ENCODE measurements at places on chromosomes 3 and 15. TPM values are rescaled to one million over a fixed set of nuclear protein-coding genes. Genes with fewer than 3 reads are reported as not detected.

Gene C2CD4A
- not detected for total RNA-seq

Gene RPL22L1
- total RNA-seq, result 11.7 TPM

DNA sequence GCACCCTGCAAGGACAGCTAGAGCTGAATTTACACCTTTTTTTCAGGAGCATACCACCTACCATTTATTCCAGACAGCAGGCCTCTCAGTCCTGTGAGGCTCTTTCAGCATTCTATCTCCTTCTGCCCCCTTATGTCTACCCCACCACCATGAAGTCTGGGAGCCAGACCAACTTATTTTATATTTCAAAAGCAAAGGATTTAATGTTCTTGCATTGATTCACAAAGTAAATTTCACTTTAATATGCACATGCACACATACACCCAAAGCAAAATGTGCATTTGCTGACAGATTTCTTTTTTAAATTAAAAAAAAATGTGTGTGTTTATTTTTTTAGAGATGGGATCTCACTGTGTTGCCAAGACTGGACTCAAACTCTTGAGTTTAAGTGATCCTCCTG, 264.2 kb upstream of the LRRC3B start:
- no peak for DNase-seq

Gene TMEM43
- total RNA-seq, result 40.0 TPM

DNA sequence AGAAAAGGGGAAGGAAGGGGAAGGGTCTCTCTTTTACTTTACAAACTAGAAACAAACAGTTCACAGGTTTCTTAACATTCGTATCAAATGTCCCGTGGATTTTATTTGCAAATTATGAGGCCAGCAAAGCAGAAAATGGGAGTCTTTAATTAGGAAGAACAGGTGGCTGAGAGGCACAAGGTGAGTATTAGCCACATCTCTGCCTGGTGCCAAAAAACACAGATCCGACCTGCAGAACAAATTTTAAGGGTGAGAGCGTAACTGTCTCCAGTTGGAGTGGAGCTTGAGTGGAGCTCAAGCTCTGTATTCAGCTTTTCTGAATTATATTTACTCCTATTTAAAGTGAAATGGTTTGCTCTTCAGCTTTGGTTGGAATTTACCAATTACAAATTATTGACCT, 1004.9 kb downstream of the FHIT start:
- DNase-seq, result no peak

- DNase-seq, result no peak
Measured at GRCh38 chr3:195194559-195195206, 76.3 kb downstream of the XXYLT1 start.

Gene CCR3
- total RNA-seq, result not detected
